Frontal cortex (tissue), 4 donors: ENCODE measurements at places on chromosomes 7 and 10.

DNA sequence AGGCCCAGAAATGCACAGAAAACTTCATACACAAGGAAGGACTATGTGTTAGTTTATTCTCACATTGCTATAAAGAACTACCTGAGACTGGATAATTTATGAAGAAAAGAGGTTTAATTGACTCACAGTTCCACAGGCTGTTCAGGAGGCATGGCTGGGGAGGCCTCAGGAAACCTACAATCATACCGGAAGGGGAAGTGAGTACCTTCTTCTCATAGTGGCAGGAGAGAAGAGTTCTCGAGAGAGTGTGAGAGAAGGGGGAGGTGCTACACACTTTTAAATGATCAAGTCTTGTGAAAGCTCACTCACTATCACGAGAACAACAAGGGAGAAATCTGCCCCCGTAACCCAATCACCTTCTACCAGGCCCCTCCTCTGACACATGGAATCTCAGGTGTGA, 16.8 kb upstream of the RAMP3 start:
- no peak for DNase-seq

DNA sequence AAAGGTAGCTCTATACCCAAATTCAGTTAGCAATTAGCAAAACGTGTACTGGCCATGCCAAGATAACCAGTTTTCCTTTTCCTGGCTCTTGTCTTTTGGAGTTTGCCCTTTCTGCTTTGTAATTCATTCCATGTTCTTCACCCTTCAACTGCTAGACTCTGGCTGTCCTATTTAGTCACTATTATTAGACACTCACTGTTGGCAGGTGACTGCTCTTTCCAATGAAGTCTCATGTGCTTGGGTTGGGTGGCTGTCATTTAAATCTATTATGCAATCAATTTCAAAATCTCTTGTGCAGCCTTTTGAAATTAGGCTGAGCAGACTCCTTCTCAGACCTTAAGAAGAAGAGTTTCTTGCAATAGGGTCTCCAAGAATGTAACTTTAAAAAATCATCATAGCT, 266.5 kb downstream of the GPR158 start:
- no peak for DNase-seq

DNA sequence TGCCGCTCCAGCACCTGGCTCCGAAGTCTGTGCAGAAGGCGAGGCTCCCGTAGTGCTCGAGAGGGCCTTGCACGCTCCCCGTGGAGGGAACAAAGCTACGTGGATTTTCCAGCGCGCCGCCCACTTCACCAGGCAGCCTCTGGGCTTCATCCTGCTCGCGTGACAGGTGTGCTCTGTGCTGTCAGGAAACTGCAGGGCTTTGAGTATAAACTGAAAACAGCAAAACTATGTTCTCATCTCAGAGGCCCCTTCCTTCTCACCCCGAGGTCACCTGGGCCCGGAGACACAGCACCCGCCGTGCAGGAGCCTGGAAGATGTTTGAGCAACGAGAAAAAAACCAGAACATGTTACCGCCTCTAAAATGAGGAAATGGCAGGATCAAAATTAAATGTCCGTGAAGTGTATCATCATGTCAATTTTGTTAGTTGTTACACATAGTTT, 17.6 kb upstream of the GPR146 start:
- no peak for DNase-seq

GRCh38 chr10:7826971-7827370, 8.7 kb downstream of the TAF3 start:
- no peak for DNase-seq

- DNase-seq, result no peak
Observed at GRCh38 chr10:33196710-33197491, 137.6 kb downstream of the NRP1 start.

DNA sequence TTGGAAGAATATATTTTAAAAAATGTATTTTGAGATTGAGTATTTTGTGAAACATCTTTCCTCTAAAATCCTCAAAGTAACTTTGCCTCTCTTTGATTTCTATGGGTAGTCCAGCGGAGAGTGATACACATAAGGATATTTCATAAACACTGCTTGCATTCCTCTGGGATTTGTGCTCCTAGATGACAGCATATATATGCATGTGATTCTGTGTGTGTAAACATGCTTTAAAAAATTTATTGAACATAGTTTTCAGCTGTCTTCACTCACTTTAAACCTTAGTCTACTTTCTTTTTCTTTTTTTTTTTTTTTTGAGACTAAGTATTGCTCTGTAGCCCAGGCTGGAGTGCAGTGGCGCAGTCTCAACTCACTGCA, 84.6 kb downstream of the KAT6B start:
- no peak for DNase-seq

DNA sequence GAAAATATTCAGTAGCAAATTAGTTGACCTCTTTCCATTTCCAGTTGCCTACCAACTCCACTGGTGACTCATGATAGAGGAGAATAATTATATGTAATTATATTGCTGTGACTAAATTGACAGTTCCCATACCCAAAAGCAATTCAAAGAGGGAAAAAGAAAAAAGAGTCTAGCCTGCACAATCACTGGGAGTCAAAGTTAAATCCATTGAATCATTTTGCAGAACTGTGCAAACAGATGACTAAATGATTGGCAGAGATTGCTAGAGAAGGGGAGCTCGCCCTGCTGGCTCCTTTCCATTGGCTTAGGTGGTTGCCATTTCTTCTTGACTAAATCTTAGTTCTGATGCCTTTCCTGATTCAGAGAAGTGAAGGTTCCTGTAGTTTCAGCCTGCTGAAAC, 1228.6 kb upstream of the SORCS1 start:
- no peak for DNase-seq

- no peak for DNase-seq
Observed at GRCh38 chr7:20474249-20474648, 141.2 kb upstream of the ABCB5 start.

DNA sequence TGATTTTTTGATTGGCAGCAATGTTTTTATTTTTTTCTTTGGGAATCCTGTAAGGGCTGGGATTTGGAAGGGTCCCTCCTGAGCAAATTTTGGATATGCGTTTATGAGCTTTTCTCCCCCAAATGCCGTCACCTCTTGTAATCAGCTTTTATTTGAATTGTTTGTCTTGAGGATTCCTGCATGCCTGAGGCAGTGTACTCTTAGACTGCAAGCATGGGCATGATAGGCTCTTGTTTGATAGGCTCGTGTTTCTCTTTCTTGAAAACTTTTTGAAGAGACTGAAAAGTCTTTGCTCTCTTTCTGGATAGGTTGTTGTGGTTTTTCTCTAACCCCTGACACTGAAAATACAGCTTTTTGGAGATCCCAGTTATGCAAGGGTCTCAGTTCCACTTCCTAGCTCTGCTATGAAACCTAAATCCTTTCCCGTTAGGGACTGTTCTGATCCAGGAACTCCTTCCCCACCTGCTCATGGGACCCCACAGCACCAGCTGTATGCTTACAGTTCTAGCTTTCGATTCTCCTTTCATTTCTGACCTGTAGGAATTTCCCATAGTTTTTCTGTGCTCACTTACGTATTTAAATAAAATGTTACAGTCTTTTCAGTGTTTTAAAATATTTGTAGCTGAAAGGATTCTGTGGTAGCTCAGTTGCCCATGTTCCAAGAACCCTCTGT, 17.2 kb downstream of the TSPAN13 start:
- DNase-seq, result no peak

- DNase-seq, result no peak
Observed at GRCh38 chr7:42340436-42340835, 103.4 kb upstream of the GLI3 start.

- no peak for DNase-seq
Observed at GRCh38 chr10:129728905-129729795, 234.9 kb downstream of the EBF3 start.

- no peak for DNase-seq
Observed at GRCh38 chr7:1523208-1523607, 7.3 kb upstream of the MAFK start.

DNA sequence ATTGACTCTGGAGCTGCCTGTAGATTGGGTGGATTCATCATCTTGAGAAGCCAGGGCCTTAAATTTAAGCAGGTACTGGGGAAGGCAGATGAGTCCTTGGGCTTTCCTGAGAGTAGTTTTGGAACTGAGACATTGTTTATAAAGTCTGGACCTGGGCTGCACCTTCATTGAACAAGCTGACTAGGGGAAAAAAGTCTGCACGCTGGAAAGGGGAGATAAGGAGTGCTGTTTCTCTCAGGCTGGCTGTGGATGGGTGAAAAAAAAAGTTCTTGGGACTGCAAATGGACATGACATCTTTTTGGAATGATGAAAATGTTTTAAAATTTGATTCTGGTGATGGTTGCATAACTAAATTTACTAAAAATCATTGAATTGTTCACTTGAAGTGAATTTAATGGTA, 12.0 kb downstream of the SEC24C start:
- DNase-seq, result no peak

DNA sequence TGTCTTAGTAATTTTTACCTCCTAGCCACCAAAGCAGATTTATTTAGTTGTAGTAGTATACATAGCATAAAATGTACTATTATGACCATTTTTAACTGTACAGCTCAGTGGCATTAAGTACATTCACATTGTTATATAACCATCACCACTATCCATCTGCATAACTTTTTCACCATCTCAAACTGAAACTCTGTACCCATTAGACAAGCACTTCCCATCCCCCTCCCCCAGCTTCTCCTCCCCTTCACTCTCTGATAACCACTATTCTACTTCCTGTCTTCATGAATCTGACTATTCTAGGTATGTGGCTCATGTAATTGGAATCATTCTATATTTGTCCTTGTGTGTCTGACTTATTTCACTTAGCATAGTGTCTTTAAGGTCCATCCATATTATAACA, 71.9 kb downstream of the MRPL32 start:
- no peak for DNase-seq

DNA sequence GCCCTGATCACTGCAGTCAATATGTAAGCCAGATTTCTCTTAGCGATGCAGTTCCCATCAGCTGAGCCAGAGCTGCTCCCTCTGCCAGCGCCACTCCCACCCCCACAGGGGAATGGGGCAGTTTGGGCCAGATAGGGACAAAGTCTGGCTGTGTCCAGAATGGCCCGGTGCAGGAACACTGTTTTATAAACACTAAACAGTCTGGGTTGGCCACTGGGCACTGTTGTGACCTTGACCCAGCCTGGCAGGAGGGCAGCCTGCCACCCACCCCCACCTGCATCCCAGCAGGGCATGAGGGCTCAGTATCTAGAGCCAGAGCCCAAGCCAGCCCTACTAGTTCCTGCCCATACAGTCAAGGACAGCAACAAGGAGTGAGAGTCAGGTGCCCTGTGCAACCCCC, 1.3 kb downstream of the OGDHL start:
- DNase-seq, result peak; percentile 31

DNA sequence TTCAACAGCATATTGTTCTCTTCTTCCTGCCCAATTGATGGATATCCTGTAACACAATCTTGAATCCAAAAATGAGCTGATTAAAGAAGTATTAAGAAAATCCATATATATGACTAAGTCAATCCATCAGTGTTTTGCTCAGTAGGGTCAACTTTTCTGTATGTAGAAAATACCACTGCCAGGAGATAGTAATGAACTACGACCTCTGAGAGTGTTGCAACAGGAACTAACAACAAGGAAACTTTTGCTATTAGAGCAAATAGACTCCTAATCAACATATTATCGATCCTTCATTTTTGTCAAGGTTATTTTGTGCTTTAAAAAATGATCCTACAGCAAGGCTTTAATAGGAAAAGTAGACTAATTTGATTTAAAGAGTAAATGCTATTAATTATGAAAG, 405.3 kb upstream of the ETV1 start:
- no peak for DNase-seq

DNA sequence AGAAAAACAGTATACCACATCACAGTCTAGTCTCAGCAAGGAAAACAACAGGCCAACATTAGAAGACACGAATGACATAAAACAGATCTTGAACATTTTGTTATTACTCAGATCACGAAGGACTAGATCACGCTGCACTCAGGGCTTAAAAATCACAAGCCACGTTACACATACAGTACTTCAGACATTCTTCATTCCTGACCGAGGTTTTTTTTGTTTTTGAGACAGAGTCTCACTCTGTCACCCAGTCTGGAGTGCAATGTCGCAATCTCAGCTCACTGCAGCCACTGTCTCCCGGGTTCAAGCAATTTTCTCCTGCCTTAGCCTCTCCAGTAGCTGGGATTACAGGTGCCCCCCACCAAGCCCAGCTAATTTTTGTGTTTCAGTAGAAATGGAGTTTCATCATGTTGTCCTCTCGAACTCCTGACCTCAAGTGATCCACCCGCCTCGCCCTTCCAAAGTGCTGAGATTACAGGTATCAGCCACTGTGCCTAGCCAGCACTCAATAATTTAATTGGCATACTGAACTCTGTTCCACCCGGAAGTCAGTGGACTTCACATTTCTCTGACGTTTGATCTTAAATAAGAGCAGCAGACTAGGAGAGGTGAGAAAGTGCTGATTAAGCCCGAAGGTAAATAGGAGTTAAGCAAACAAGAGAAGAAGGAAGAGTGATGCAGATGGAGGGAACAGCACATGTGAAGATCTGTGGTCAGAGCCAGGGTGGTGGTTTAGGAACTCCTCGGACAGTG, 3.5 kb downstream of the AIMP2 start:
- no peak for DNase-seq

DNA sequence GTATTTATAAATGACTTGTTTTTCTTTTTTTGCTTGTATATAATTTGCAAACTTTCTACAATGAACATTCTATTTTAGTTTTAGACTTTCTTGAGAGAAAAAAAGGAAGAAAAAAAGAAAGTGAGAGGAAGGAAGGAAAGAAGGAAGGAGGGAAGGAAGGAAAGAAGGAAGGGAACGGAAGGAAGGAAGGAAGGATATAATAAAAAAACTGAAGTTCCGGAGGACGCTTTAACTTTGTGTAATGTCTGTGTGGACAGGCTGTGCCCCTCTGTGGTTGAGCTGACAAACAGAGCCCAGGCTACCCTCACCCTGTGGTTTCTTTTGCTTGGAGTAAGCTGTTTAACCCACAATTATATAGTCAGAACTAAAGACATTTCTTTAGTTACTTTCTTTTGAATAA, 108.7 kb downstream of the SEMA3D start:
- no peak for DNase-seq

GRCh38 chr10:8100366-8100765, 45.9 kb downstream of the GATA3 start:
- DNase-seq, result no peak

DNA sequence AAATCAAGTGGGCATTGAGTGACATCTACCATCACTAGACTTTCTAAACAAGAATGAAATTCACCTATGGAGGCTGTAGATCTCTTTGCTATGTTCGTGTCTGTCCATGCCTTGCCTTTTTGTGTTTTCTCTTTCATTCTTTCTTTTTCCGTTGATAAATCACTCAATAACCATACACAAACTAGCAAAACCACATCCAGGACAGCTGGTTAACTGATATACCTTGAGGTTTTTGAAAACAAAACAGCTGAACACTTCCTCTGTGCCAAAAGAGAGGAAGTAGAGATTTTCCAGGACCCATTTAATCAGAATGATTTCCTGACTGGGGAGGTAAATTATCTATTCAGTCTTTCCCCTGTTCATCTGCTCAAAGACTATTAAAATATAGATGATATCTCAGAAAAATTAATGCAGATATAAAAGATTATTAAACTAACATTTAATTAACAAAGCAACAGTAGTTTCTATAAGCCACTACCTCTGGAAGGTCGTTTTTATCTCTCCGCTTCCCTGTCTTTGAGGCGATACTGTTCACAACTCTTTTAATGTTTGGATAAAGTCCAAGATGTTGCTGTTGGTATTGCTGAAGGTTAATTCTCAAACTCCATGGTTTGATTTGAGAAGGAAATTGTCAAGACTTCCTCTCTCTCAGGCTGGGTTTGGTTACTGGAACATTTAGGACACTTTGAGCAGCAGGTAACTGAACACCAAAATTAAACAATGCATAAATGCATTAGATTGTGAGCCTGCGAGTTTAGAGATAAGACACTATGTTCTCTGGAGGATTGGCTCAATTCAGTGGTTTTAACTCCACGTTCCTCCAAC, 24.4 kb upstream of the C10orf67 start:
- DNase-seq, result no peak
